ENCODE measurements at places on chromosomes 12 and 14.

GRCh38 chr12:88836156-88836555, 255.9 kb upstream of the KITLG start:
- no peak for DNase-seq

- no peak for DNase-seq
Measured at GRCh38 chr12:103841690-103842584, 903 bp upstream of the NT5DC3 start.

GRCh38 chr14:72700338-72701236, 193.3 kb downstream of the DPF3 start:
- DNase-seq, result no peak

DNA sequence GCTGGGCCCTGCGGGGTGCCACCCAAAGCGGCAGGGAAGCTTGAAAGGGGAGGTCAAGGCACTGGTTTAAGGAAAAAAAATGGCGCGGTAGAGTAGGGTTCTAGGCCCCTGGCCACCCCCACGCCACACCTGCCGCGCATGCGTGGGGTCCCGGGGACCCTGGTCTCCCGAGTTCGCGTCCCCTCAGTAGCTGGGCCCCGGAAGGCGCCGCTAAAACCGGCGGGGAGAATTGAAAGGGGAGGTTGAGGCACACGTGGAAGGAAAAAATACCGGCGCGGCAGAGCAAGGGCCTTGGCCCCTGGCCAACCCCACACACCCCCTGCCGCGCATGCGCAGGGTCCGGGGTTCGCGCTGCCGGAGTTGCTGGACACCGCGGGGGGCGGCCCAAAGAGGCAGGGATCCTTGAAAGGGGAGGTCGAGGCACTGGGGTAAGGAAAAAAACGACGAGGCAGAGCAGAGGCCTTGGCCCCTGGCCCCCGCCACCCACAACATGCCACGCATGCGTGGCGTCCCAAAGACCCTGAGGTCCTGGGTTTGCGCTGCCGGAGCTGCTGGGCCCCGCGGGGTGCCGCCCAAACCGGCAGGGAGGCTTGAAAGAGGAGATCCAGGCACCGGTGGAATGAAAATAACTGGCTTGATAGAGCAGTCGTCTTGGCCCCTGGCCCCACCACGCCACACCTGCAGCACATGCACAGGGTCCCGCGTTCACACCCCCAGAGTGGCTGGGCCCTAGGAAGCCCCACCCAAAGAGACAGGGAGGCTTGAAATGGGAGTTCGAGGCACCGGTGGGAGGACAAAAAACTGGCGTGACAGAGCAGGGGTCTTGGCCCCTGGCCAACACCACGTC, 314.5 kb downstream of the ALG10 start:
- DNase-seq, result no peak

DNA sequence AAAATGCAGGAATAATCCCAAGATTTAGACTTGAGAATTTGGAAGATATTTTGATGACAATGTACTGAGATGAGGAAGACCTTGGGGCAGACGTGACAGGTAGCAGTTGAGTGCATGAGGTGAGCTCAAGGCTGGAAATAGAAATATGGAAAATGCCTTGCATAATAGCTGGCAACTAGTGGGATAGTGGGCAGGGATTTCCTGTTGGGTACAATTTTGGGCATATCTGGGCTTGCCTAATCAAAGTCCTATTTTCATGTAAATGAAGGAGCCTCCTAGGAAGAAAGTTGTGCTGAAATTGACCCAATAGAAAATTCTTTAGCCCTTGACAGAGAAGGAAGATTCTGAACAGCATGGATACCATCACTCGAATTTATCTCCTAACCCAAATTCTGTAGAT, 6.4 kb upstream of the GLIPR1 start:
- no peak for DNase-seq

DNA sequence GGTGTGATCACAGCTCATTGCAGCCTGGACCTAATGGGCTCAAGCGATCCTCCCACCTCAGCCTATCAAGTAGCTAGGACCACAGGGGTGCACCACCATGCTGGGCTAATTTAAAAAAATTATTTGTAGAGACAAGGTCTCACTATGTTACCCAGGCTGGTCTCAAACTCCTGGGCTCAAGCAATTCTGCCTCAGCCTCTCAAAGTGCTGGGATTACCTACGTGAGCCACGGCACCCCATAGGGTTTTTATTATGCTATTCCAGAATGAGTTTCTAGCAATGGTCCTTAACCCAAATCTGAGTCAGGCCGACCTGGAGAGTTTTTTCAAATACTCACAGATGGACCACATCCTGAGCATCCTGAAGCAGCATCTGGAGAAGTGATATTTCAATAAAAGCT, 159.8 kb downstream of the CPNE8 start:
- no peak for DNase-seq

DNA sequence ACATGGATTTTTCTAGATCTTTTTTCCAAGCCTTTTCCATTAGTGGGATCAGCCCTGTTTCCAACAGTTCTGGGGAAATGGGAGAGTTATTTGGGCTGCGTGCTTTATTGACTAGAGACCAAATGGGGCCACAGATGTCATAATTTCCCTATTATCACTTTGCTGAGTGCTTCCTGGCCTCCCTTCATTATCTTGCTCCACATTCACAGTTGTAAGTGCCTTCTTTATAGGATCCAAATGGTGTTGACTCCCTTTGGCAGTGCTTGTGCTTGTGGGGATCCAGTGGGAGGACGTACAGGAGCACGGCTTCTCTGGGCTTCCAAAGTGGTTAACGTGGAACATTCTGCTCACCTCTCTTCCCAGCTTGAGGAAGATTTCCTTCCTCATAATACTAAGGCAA, 141.0 kb upstream of the RMST start:
- no peak for DNase-seq

DNA sequence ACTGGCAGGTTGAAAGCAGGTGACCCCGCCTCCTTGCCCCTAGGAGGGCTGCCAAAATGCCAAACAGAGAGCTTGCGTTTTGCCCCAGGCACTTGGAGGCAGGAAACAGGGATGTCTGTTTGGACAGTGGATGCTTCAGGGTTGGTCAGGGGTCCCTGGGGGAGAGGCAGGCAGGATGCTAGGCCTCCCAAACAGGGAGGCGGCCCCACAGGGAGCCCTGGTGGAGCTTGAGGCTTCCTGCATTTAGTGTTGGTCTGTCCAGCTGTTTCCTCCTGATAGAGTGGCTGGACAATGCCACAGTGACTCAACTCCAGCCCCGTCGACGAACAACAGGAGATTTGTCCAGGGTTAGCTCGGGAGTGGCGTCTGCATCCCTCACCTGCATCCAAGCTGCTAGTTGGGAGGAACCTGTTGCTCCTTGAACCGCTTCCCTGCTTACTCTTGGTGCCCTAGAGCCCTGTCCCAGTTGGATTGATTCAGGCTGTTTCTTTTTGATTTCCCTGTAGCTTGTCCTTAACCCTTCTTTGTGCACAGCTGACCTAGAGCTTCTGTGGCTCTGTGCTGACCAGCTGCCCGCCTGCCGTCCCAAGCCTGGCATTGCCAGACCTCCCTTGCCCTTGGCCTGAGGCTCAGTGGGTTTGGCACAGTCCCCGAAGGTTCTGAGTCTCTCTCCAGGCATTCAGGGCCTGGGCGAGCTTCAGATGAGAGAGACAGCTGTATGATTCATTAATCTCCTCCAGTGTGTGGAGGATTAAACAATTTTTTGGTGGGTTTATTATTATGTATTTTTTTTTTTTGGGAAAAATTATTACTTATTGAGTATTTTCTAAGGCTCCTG, 45.9 kb downstream of the TSPAN9 start:
- DNase-seq, result no peak

DNA sequence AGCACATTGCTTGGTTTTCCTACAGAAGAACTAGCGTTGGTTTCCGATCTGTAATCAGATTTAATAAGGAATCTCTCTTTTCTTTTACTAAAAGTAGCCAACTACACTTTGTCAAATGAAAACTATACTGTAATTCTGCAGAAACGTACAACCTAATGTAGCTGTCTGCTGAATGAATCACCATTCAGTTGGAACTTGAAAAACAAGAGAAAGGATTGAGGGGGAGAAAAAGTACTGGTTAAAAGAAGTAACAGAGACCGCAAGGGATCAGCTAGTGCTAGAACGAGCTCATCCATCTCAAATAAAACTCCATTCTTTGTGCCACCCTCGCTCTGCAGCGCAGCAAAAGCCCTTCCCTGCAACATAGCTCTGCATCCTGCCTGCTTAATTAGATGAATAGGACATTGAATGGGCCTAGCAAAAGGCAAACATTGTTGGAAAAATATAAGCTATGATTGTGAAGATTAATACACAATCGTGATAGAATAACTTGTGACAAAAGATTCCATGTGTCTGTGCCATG, 2.6 kb downstream of the GARIN2 start:
- DNase-seq, result no peak
